Smooth muscle cell of bladder (primary cell): ENCODE measurements at places on chromosomes 13 and 19. TPM values are rescaled to one million over a fixed set of nuclear protein-coding genes. Genes with fewer than 3 reads are reported as not detected.

The PPM1N gene
- 1.4 and 2.6 TPM in 2 replicates for total RNA-seq

The IZUMO1 gene
- total RNA-seq = not detected in 2 replicates

The CHERP gene
- 2.3 and 3.6 TPM in 2 replicates for total RNA-seq

The LAMP1 gene
- 147 and 215 TPM in 2 replicates for total RNA-seq

The KIR2DL3 gene
- total RNA-seq = not detected in 2 replicates

The ZFP28 gene
- total RNA-seq = 5.5 and 6.6 TPM in 2 replicates

The FCGBP gene
- total RNA-seq = 0.14 and 0.65 TPM in 2 replicates

The C2CD4C gene
- total RNA-seq = not detected in 2 replicates

The KPTN gene
- 4.1 and 4.3 TPM in 2 replicates for total RNA-seq

The ERICH6B gene
- total RNA-seq = not detected in 2 replicates

The SULT2A1 gene
- 0.09 TPM in 1 of 2 replicates, not detected in the other for total RNA-seq

The ELSPBP1 gene
- total RNA-seq = not detected in 2 replicates

The GYS1 gene
- 29.0 and 45.9 TPM in 2 replicates for total RNA-seq

The FPR3 gene
- total RNA-seq = under 0.01 TPM in 2 replicates

The ZNF566 gene
- total RNA-seq = 7.7 and 8.1 TPM in 2 replicates

The ZNF837 gene
- 1.4 and 1.5 TPM in 2 replicates for total RNA-seq

The GAPDHS gene
- not detected in 2 replicates for total RNA-seq

The SPRYD7 gene
- 3.7 and 3.8 TPM in 2 replicates for total RNA-seq

The PRRG2 gene
- total RNA-seq = 0.43 and 0.83 TPM in 2 replicates

The CGB5 gene
- total RNA-seq = not detected in 2 replicates

The IGFL2 gene
- not detected in 2 replicates for total RNA-seq

The MAST1 gene
- total RNA-seq = 0.18 and 0.28 TPM in 2 replicates

The ARL11 gene
- total RNA-seq = not detected in 2 replicates

The ZNF578 gene
- total RNA-seq = 3.1 and 3.4 TPM in 2 replicates

The PCDH8 gene
- not detected in 2 replicates for total RNA-seq

The CYP2A7 gene
- not detected in 2 replicates for total RNA-seq

The CCDC70 gene
- not detected in 2 replicates for total RNA-seq
